Caki2 (cell line): ENCODE measurements at places on chromosomes 7 and 10. TPM values are rescaled to one million over a fixed set of nuclear protein-coding genes. Genes with fewer than 3 reads are reported as not detected.

GRCh38 chr10:116690356-116691322, 51.7 kb downstream of the HSPA12A start:
- DNase-seq = no peak

DNA sequence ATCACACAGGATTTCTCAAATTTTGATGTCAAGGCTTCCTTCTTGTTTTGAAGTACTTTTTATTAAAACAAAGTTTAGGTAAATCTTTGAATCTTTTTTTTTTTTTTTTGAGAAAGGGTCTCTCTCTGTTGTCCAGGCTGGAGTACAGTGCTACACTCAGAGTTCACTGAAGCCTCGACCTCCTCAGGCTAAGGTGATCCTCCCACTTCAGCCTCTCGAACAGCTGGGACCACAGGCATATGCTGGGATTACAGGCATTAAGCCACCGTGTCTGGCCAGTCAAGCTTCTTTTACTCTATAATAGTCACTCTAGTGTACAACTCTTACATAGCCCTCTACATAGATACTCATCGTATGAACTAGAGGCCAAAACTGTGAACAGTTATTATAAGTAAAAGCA, 3.4 kb downstream of the RUFY2 start:
- DNase-seq = no peak

DNA sequence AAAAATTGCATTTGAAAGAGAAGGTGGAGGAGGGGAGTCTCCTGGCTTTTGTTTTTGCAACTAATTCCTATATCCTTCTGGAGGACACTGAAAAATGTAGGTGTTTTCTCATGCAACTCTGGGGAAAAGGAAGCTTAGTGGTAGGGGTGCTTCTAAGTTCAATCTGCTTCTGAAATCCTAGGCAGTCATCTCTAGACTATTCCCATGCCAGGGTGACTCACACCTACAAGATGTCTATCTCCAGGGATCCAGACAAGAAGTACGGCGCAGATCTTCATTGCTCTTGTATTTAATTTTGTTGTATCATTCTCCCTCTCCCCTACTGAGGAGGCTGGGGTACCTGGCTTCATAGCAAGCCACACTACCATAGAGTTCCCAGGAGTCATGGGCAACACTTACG, 258.8 kb downstream of the PHF14 start:
- no peak for DNase-seq

DNA sequence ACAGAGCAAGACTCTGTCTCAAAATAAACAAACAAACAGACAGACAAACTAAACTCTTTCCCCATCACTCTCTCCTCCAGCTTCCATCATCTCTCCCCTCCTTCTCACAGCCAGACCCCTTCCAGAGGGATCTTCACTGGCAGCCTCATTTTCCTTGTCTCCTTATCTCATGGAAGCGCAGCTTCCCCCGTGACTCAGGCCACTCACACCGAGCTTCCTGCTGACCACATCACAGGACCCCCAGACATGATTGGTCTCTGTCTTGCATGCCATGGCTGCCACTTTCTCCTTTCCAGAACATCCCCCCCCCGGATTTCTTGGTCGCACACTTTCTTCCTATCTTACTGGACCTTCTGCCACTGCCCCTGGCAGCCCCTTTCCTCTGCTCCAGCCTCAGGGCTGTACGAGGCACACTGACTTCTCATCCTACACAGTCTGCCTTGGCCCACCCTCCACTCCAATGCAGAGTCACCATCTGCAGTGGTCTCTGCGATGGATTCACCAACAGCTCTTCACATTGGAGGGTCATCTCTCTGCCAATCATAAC, 4.9 kb upstream of the INSIG1 start:
- no peak for DNase-seq

NKX1-2 gene
- total RNA-seq = not detected in 2 replicates

- DNase-seq = no peak
Measured at GRCh38 chr7:93574269-93574645, 267 bp downstream of the CALCR start.

- no peak for DNase-seq
Measured at GRCh38 chr7:78038465-78039080, 240.0 kb downstream of the PHTF2 start.

DNA sequence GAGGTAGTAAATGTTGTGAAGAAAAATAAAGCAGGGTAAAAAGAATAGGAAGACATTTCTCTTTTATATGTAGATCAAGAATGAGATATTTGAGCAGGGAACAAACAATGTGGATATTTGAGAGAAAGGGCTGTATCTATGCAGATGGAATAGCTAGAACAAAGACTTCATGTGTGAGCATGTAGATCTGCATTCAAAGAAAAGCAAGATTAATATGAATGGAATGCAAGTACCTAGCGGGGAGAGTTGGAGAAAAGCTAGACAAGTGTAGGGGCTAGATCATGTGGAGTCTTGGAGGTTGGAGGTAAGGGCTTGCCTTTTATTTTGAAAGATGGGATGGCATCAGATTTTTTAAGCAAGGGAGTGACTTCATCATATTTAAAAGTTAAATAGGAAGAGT, 27.1 kb downstream of the SHOC2 start:
- DNase-seq = no peak

TLL2 gene
- total RNA-seq = 1.3 and 3.8 TPM in 2 replicates

DYDC2 gene
- total RNA-seq = not detected in 2 replicates

CNPY1 gene
- not detected in 2 replicates for total RNA-seq

IDE gene
- total RNA-seq = 20.5 and 31.1 TPM in 2 replicates

DNA sequence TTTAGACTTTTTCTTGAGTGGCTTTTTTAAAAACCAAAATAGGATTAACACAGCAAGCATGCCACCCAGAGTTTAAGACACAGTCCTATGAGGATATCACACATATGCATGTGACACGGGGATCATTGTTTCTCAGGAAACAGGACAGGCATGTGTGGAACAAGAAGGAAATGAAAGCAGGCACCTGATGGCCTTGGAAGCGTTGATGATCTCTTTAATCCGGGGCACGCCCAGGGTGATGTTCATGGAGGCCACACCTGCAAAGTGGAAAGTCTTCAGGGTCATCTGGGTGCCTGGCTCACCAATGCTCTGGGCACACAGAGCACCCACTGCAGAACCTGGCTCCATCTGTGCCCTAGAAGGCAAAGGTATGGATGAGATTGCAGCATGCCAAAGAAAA, 44.3 kb downstream of the POLR3A start:
- no peak for DNase-seq

SLC13A1 gene
- total RNA-seq = not detected in 2 replicates

- no peak for DNase-seq
Measured at GRCh38 chr10:73859428-73859783, 14.9 kb downstream of the CAMK2G start.

GATA3 gene
- total RNA-seq = 0.34 and 1.7 TPM in 2 replicates

GRCh38 chr10:17026686-17027485, 102.7 kb downstream of the CUBN start:
- DNase-seq = no peak

DNA sequence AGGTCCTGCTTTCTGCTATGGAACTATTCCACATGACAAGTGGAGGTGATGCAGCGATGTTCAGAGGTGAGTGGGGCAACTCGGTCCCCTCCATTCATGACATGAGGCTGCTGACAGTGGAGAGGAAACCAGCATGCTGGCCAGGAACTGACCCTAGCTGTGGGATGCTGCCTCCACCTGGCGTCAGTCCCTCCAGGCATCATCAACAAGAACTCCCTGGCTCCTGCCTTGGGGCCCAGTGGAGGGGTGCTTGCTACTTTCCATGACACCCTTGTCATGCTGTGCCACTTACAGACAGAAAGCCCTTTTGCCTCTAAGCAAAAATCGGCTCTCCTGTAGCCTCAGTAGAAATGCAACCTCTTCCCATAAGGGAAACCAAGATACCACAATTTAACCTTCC, 118.5 kb downstream of the LRRC18 start:
- DNase-seq = no peak
